MV-4-11 (cell line): ENCODE measurements at places on chromosomes 16 and 17.
A peak's percentile ranks its signal among the peaks of the same experiment; 100 is the strongest.

GRCh38 chr16:85651629-85652430 is 36.9 kb downstream of the GINS2 start:
- DNase-seq: no peak

GRCh38 chr17:50953831-50954601 is 87.9 kb upstream of the TOB1 start:
- peak; percentile 51 for DNase-seq

- DNase-seq: peak; percentile 27
Observed at GRCh38 chr17:80559825-80560251, 15.2 kb downstream of the RPTOR start.

- no peak for DNase-seq
Observed at GRCh38 chr17:33113991-33114370, 122.3 kb downstream of the SPACA3 start.

GRCh38 chr17:15660077-15660476 is 24.0 kb downstream of the TRIM16 start:
- DNase-seq: no peak

- DNase-seq: peak; percentile 48
Observed at GRCh38 chr16:86549076-86549892, 5.8 kb downstream of the MTHFSD start.

- no peak for DNase-seq
Observed at GRCh38 chr16:65961476-65962143, 404.9 kb upstream of the CDH5 start.
